Heart left ventricle (tissue), 16 donors: ENCODE measurements at places on chromosomes 4 and X. TPM values are rescaled to one million over a fixed set of nuclear protein-coding genes. Genes with fewer than 3 reads are reported as not detected.

DNA sequence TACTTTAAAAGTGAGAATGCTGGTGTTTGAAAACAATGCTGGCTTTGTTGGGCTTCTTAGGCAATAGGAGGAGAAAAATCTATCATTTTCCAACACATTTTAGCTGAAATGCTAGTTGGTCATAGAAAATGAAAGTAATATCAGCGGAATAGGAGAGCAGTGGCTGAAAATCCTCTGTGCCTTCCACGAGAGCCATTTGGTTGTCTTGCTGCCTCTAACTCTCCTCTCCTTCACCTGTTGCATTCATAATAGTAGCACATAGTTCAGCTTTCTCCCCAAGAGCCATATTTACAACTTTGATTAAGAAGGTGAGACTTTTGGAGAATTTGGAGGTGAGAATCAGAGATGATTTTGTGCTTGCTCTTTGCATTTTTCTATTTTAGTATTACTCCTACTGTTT is 849.4 kb upstream of the FTHL17 start:
- no peak for DNase-seq

DNA sequence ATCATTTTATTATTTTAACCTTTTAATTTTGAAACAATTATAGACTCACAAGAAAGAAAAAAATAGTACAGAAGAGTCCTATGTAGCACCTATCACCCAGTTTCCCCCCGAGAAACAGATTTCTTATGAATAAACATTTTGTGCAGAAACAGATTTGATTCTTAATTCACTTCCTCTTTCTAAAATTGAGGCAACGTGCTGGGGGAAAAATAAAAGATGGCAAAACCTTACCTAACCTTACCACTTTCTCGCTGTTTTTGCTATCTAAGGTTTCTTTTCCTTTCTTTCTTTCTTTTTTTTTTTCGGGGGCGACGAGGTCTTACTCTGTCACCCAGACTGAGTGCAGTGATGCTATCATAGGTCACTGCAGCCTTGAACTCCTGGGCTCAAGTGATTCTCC is 4.3 kb upstream of the CLNK start:
- no peak for DNase-seq

FANCB gene
- 0.11 TPM for polyA plus RNA-seq

LGI2 gene
- 0.88 TPM for polyA plus RNA-seq

DNA sequence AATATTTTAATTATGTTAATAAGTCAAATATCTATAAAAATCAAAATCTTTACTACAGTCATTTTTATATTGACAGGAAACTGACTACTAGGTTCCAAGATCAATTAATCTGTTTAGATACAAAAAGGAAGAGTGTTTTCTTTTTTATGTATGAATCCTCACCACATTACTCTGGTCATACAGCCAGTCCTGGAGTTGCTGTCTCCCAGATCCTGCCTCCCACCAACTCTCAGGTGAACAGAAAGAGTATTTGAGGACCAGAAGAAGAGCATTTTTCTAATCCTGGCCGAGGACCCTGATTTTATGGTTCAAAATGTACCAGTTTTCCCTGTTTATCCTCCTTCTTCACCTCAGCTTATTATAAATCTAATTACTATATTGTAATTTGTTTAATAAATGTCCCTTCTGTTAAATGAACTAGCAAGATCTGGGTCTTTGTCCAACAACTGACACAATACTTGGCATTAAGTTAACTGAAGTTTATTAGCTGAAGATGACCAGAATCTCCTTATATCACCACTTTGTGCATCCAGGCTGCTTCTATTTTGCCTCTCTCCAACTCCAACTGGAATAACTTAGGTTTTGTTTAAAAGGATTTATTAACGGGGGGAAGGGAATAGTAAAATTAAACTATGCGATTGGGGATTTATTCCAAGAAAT is 224.4 kb upstream of the PCDH7 start:
- DNase-seq, result no peak

DNA sequence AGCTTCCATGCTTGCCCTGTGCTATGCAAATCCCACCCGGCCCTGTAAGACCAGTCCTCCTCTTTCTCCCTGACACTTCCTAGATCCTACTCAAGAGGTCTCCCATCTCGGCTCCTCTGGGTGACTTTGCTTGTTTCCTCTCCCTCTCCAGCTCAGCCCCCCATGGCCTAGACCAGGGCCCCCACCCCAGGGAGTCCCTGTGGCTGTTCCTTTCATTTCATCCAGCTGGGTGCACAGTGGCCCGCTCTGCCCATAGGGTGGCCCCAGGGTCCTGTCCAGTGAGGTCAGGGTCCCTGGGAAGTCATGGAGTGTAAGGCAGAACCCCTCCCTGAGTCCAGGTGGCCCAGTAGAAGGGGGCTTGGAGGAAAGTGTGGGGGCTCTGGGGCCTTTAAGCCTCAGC is 52.3 kb upstream of the NKX1-1 start:
- no peak for DNase-seq

- no peak for DNase-seq
Observed at GRCh38 chrX:23616361-23616760, 50.9 kb upstream of the PRDX4 start.

GNPDA2 gene
- 8.6 TPM for polyA plus RNA-seq
